ENCODE measurements at places on chromosomes 3 and 15.

DNA sequence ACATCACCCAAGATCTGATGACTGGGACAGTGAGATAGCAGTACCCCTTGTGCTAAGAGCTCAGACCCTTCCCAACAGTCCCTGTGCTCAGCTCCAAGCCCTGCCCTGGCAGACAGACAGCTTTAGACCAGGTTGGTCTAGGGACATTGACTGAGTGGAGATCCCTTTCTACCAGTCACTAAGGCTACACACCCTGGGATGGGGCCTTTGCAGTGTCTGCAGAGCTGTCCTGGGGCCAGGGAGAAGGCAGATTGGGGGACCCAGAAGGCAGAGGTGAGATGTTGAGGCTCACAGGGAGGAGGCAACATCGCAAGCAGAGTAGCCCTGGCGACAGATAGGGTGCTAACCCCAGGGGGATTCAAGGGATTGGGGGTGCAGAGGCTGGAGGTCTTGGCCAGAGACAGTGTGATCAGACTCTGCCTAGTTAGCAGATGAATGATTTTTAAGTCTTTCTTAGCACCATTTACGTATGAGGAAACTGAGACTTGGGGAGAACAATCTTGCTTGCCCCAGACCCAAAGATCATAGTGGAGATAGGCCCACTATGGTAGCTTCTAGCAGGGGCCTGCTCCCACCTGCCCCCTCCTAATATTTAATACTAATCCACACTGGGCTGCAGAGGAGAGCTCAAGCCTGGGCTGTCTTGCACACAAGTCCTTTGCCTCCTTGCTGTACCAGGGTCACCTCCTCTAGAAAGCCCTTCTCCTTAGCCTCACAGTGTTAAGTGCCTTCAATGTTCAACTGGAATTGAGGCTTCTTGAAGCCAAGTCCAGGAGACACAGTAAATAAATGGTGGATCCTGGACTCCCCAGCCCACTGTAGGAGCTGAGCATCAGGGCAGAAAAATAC is 32.6 kb downstream of the HMCES start:
- no peak overlapping the region for H3K4me3 ChIP-seq
- peaks cover under 1% of the 10 kb centered on the region for H3K36me3 ChIP-seq
- H3K27me3 ChIP-seq, result no peaks in the 10 kb centered on the region

DNA sequence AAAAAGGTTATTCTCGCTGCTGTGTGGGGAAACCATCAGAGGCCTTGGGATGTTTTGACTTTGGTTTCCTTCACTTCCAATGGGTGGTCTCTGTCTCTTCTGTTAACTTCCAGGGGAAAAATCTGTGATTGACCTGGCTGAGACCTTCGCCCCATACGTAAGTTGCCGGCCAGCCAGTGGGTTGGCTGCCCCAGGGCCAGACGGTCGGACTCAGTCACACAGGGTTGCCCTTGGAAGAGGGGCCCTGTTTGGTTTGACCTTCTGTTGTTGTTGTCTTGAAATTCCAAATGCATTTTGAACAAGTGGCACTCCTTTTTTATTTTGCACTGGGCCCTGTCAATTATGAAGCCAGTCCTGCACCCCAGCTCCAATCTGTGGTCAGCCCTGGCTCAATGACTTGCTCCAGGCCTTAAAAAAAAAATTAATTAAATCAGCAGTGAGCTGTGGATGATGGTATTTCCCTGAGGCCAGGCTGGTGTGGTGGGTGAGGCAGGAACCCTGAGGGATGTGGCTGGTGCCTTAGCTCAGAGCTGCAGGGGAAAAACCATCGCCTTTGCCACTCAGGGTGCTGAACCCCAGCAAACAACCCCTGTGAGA is 4.5 kb downstream of the FAM107A start:
- H3K4me1 ChIP-seq, result peaks cover 6% of the 10 kb centered on the region
- H3K4me3 ChIP-seq, result no peak overlapping the region
- H3K27me3 ChIP-seq, result no peaks in the 10 kb centered on the region
- DNase-seq, result no peak
- no peaks in the 10 kb centered on the region for H3K36me3 ChIP-seq

GRCh38 chr3:119582178-119582577 is 2.9 kb downstream of the ADPRH start:
- H3K27me3 ChIP-seq, result no peaks in the 10 kb centered on the region
- H3K36me3 ChIP-seq, result no peaks in the 10 kb centered on the region

GRCh38 chr3:188471723-188472122 is 317.8 kb downstream of the LPP start:
- no peaks in the 10 kb centered on the region for H3K36me3 ChIP-seq
- H3K27ac ChIP-seq, result no peak overlapping the region
- no peak for DNase-seq
- no peaks in the 10 kb centered on the region for H3K27me3 ChIP-seq
- no peaks in the 10 kb centered on the region for H3K4me1 ChIP-seq
- H3K4me3 ChIP-seq, result no peak overlapping the region

DNA sequence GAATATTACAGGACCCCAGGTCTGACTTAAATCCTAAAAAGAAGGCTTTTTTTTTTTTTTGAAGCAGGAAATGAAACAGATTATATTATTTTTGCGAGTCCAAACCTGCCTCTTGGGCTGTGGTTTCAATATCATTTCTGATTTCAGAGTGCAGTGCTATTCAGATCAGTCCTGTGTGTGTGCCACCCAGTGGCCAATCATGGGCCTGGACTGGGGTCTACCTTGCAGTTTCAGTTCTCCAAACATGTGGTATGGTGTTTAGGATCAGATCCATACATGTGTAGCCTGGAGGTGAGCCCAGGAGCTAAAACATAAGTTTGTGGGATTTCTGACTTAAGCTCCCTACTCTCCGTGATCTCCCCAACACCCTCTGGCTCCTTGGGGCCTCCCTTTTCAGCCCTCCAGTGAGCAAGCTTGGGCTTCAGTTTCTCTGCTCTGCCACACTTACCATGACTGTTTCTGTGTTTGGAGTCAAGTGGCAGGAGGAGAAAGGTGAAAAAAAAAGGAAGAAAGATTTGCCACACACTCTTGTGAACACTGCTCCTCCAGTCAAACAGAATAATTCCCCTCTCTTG is 12.1 kb upstream of the THSD4 start:
- H3K4me1 ChIP-seq, result no peaks in the 10 kb centered on the region
- no peak overlapping the region for H3K4me3 ChIP-seq
- peak; percentile 70 for DNase-seq
- no peaks in the 10 kb centered on the region for H3K27me3 ChIP-seq
- no peak overlapping the region for H3K27ac ChIP-seq
- no peaks in the 10 kb centered on the region for H3K36me3 ChIP-seq

DNA sequence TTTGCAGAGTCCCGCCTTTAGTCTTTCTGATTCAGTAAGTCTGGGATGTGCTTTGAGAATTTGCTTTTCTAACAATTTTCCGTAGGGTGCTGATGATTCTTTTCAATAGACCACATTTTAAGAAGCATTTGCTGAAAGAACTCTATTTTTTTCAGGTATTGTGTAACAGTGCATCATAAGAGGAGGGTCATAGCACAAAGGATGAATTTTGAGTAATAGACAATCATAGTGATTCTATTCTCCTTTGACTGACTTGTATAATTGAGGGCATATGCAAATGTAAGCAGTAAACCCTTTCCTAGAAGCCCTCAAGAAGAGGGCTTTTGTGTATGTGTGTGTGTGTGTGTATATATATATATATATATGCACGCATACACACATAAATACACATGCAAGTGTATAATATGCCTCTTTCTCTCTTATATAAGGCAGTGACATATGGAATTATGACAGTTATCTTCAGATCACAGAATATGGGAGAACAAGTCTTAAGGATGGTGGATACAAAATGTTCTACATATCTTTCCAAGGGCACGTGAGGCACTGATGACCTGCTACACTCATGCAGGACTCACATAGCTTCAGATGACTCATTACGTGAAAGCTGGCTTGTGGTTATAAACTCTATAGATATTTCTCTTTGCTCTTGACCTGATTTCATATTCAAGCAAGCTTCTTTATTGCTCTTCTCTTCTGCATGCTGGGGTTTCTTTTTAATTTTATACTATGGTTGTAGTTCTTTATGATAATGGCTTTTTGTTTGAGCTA is 6.5 kb upstream of the PLSCR1 start:
- H3K27ac ChIP-seq, result no peak overlapping the region
- H3K4me3 ChIP-seq, result no peak overlapping the region
- no peaks in the 10 kb centered on the region for H3K36me3 ChIP-seq
- DNase-seq, result no peak
- no peaks in the 10 kb centered on the region for H3K27me3 ChIP-seq

- H3K27ac ChIP-seq, result no peak overlapping the region
- H3K4me3 ChIP-seq, result no peak overlapping the region
- H3K36me3 ChIP-seq, result no peaks in the 10 kb centered on the region
These were observed 70.1 kb upstream of the GLCE start for GRCh38 chr15:69090197-69090948.

GRCh38 chr3:16030342-16030741 is 144.1 kb upstream of the GALNT15 start:
- no peak overlapping the region for H3K27ac ChIP-seq
- no peaks in the 10 kb centered on the region for H3K4me1 ChIP-seq
- no peak overlapping the region for H3K4me3 ChIP-seq
- H3K36me3 ChIP-seq, result no peaks in the 10 kb centered on the region
- DNase-seq, result no peak

GRCh38 chr3:46660003-46660402 is 33.5 kb downstream of the ALS2CL start:
- H3K4me1 ChIP-seq, result peaks cover 12% of the 10 kb centered on the region
- no peaks in the 10 kb centered on the region for H3K27me3 ChIP-seq
- no peak overlapping the region for H3K4me3 ChIP-seq
- H3K27ac ChIP-seq, result no peak overlapping the region

GRCh38 chr15:79467865-79468586 is 35.9 kb downstream of the MINAR1 start:
- no peaks in the 10 kb centered on the region for H3K36me3 ChIP-seq
- no peak overlapping the region for H3K27ac ChIP-seq
- H3K4me1 ChIP-seq, result no peaks in the 10 kb centered on the region
- no peaks in the 10 kb centered on the region for H3K27me3 ChIP-seq

GRCh38 chr15:67197364-67197695 is 57.1 kb downstream of the AAGAB start:
- H3K27me3 ChIP-seq, result no peaks in the 10 kb centered on the region
- H3K4me3 ChIP-seq, result no peak overlapping the region
- no peak overlapping the region for H3K27ac ChIP-seq
- peaks cover 7% of the 10 kb centered on the region for H3K4me1 ChIP-seq
- DNase-seq, result no peak
- H3K36me3 ChIP-seq, result no peaks in the 10 kb centered on the region

GRCh38 chr3:56825567-56826438 is 24.1 kb upstream of the ARHGEF3 start:
- H3K36me3 ChIP-seq, result no peaks in the 10 kb centered on the region
- no peaks in the 10 kb centered on the region for H3K27me3 ChIP-seq
- H3K4me1 ChIP-seq, result peaks cover 30% of the 10 kb centered on the region
- no peak overlapping the region for H3K27ac ChIP-seq

- H3K36me3 ChIP-seq, result no peaks in the 10 kb centered on the region
- no peak overlapping the region for H3K27ac ChIP-seq
- H3K27me3 ChIP-seq, result no peaks in the 10 kb centered on the region
- no peaks in the 10 kb centered on the region for H3K4me1 ChIP-seq
These were observed 33.1 kb downstream of the KLHL25 start for GRCh38 chr15:85761635-85762034.

DNA sequence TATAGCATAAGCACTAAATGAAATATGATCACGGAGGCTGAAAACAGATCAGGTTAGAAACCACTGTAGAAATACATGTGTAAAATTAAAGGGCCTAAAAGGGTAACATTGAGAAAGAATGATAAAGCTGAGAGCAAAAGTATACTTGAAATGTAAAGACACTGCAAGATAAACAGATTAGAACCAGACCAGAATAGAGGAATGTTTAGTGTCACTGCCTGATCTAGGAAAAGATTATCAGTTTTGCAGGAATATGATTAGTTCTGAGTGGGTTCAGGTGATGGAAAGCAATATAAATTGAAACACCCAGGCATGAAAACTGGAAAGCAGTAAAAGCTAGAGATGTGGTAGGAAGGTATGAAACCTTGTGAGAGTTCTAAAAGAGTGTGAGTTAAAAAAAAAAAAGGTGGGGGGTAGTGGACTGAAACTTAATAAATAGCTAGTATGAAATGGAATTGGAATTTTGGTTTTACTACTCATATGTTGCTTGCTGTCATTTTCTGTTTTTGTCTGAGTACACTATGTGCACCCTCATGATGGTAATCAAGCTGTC is 16.0 kb upstream of the C3orf38 start:
- H3K4me1 ChIP-seq, result peaks cover 8% of the 10 kb centered on the region
- no peak overlapping the region for H3K4me3 ChIP-seq
- H3K36me3 ChIP-seq, result peaks cover 36% of the 10 kb centered on the region

- H3K36me3 ChIP-seq, result no peaks in the 10 kb centered on the region
- DNase-seq, result no peak
- H3K4me1 ChIP-seq, result no peaks in the 10 kb centered on the region
- no peak overlapping the region for H3K4me3 ChIP-seq
- no peaks in the 10 kb centered on the region for H3K27me3 ChIP-seq
- H3K27ac ChIP-seq, result no peak overlapping the region
These were observed 108.3 kb downstream of the IGF2BP2 start for GRCh38 chr3:185716436-185717108.

DNA sequence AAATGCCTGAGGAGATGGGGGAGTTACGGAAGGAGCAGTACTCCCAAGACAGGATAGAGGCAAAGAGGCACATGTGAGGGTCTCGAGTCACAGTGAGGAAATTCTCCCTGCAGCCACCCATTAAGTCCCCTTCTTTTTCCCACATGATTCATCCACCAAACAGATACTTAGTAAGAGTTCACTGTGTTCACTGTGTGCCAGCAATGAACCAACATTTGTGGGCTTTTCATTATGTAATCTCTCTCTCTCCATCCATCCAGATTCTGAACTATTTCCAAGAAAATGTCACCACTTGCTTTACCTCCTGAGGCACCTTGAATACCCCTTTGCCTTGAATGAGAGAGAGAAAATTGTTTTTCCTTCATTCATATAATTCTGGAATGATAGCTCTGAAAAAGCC is 24.6 kb upstream of the LRRFIP2 start:
- H3K27ac ChIP-seq, result no peak overlapping the region
- H3K4me1 ChIP-seq, result no peaks in the 10 kb centered on the region
- H3K4me3 ChIP-seq, result no peak overlapping the region
- no peaks in the 10 kb centered on the region for H3K27me3 ChIP-seq
- H3K36me3 ChIP-seq, result no peaks in the 10 kb centered on the region

- H3K4me1 ChIP-seq, result peaks cover 14% of the 10 kb centered on the region
- peaks cover 15% of the 10 kb centered on the region for H3K36me3 ChIP-seq
- H3K27me3 ChIP-seq, result no peaks in the 10 kb centered on the region
- peak overlapping the region; percentile 43 for H3K27ac ChIP-seq
These were observed 18.7 kb downstream of the TMEM43 start for GRCh38 chr3:14143271-14144225.

GRCh38 chr3:183131735-183132134 is 30.8 kb downstream of the LAMP3 start:
- peaks cover 31% of the 10 kb centered on the region for H3K36me3 ChIP-seq
- H3K27ac ChIP-seq, result no peak overlapping the region
- no peak for DNase-seq
- no peaks in the 10 kb centered on the region for H3K27me3 ChIP-seq
- H3K4me1 ChIP-seq, result peaks cover 37% of the 10 kb centered on the region

GRCh38 chr15:40731034-40731433 is 24.0 kb downstream of the RMDN3 start:
- H3K36me3 ChIP-seq, result peaks cover 27% of the 10 kb centered on the region
- H3K4me1 ChIP-seq, result no peaks in the 10 kb centered on the region
- no peak for DNase-seq
- H3K4me3 ChIP-seq, result no peak overlapping the region

GRCh38 chr3:156311431-156311830 is 191.1 kb downstream of the KCNAB1 start:
- H3K27me3 ChIP-seq, result no peaks in the 10 kb centered on the region
- no peaks in the 10 kb centered on the region for H3K36me3 ChIP-seq
- H3K27ac ChIP-seq, result no peak overlapping the region
- H3K4me1 ChIP-seq, result no peaks in the 10 kb centered on the region

All from Karpas-422 (cell line).